ENCODE measurements at places on chromosomes 2 and 18. TPM values are rescaled to one million over a fixed set of nuclear protein-coding genes. Genes with fewer than 3 reads are reported as not detected.
A peak's percentile ranks its signal among the peaks of the same experiment; 100 is the strongest.

Gene ACTG2
- not detected for polyA plus RNA-seq

Gene IGFBP5
- not detected for polyA plus RNA-seq

Gene KLHL14
- polyA plus RNA-seq: not detected

Gene RAPGEF4
- not detected for polyA plus RNA-seq

Gene B3GNT7
- not detected for polyA plus RNA-seq

Gene CCT4
- 78.1 TPM for polyA plus RNA-seq

DNA sequence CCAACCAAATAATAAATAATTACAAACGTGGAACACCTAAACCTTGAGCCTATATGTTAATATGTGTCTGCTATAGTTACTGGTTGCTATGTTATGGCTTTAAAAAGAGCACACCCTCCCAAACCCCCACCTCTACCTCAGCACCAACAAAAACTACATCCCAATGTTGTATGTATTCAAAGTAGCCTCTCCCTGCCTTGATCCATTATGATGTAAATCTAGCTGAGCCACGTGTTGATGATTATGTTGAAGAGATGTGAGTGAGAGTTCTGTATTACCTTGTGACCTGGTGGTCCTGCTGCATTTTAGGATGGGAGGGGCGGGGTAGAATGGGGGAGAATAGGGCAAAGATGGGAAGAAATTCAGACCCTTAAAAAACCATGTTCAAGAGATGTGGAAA is 4.8 kb downstream of the MFSD6 start:
- no peak for DNase-seq
- H3K36me3 ChIP-seq: no peaks in the 10 kb centered on the region
- no peaks in the 10 kb centered on the region for H3K27me3 ChIP-seq
- peaks cover 36% of the 10 kb centered on the region for H3K4me1 ChIP-seq
- no peak overlapping the region for H3K4me3 ChIP-seq

GRCh38 chr2:239015218-239015900 is 167.5 kb downstream of the TWIST2 start:
- no peak for DNase-seq
- no peaks in the 10 kb centered on the region for H3K36me3 ChIP-seq
- no peaks in the 10 kb centered on the region for H3K4me1 ChIP-seq
- H3K27me3 ChIP-seq: no peaks in the 10 kb centered on the region
- H3K27ac ChIP-seq: no peak overlapping the region

- no peak overlapping the region for H3K4me3 ChIP-seq
- H3K27me3 ChIP-seq: no peaks in the 10 kb centered on the region
- no peaks in the 10 kb centered on the region for H3K4me1 ChIP-seq
These were observed 86.3 kb downstream of the PTPN4 start for GRCh38 chr2:119846021-119846420.

DNA sequence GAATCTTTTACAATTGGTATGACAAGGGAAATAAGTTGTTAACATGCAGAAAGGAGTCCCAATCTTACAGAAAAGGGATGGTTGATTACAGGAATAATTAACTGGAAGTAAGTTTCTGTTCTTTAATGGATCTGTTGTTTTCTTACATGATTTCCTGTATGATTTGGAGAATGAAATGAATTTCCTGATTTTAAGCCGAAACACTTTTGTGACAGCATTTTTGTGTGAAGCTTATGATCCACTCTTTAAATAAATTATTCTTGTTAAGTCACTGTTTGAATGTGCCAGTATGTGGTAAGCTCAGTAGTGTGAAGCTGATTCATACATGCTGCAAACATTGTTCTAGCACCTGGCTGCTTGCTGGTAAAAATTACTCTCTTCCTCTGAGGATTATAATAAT is 516.2 kb downstream of the DCDC2C start:
- H3K27me3 ChIP-seq: no peaks in the 10 kb centered on the region
- no peak for DNase-seq
- no peak overlapping the region for H3K4me3 ChIP-seq

DNA sequence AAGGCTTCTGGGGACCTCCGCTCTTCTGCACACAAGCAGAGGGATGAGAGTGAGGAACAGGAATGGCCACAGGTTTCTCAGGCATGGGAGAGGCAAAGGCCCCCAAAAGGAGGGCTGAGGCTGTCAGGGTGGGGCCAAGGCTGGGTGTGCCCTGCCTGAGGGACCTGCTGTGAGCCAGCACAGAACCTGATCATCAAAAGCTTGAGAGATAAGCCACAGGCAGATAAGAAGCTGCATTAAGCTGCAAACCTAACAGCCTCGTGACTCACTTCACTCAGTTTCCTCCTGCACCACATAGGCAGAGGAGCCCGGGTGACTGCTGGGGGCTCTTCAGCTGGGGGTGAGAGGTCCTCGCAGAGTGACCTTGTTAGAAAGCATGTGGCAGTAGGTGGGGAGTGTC is 64.5 kb upstream of the LAPTM4A start:
- H3K27ac ChIP-seq: no peak overlapping the region
- H3K27me3 ChIP-seq: no peaks in the 10 kb centered on the region
- no peak overlapping the region for H3K4me3 ChIP-seq
- DNase-seq: no peak
- no peaks in the 10 kb centered on the region for H3K4me1 ChIP-seq
- no peaks in the 10 kb centered on the region for H3K36me3 ChIP-seq

GRCh38 chr2:140624200-140624599 is 1506.6 kb downstream of the LRP1B start:
- no peak overlapping the region for H3K4me3 ChIP-seq
- no peaks in the 10 kb centered on the region for H3K27me3 ChIP-seq
- DNase-seq: no peak
- no peak overlapping the region for H3K27ac ChIP-seq

GRCh38 chr18:58800582-58800981 is 64.1 kb upstream of the ZNF532 start:
- no peaks in the 10 kb centered on the region for H3K36me3 ChIP-seq
- no peak for DNase-seq
- H3K4me1 ChIP-seq: no peaks in the 10 kb centered on the region
- no peak overlapping the region for H3K27ac ChIP-seq
- no peaks in the 10 kb centered on the region for H3K27me3 ChIP-seq

DNA sequence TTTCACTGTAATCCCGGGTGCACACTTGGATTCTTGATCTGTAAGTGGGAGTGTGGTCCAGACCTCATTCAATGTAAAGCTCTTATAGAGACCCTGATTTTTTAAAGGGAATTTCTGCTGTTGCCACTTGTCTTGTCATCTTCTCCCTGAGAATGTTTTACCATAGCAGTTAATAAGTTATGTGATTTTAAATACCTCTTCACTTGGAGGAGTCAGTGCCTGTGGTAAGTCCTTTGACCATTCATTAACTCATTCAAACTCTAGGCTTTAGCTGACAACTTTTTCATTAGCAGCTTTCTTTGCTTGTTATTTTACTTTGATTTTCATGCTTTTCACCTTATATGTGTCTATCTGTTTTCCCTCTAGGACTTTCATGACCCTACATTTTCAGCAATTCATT is 51.3 kb downstream of the FMNL2 start:
- no peak overlapping the region for H3K4me3 ChIP-seq
- H3K27me3 ChIP-seq: no peaks in the 10 kb centered on the region
- DNase-seq: no peak
- H3K4me1 ChIP-seq: no peaks in the 10 kb centered on the region
- no peak overlapping the region for H3K27ac ChIP-seq

- no peak overlapping the region for H3K4me3 ChIP-seq
- H3K4me1 ChIP-seq: peaks cover 8% of the 10 kb centered on the region
- H3K27me3 ChIP-seq: no peaks in the 10 kb centered on the region
- H3K36me3 ChIP-seq: no peaks in the 10 kb centered on the region
- H3K27ac ChIP-seq: no peak overlapping the region
These were observed 8.0 kb downstream of the SNED1 start for GRCh38 chr2:241006412-241006811.

DNA sequence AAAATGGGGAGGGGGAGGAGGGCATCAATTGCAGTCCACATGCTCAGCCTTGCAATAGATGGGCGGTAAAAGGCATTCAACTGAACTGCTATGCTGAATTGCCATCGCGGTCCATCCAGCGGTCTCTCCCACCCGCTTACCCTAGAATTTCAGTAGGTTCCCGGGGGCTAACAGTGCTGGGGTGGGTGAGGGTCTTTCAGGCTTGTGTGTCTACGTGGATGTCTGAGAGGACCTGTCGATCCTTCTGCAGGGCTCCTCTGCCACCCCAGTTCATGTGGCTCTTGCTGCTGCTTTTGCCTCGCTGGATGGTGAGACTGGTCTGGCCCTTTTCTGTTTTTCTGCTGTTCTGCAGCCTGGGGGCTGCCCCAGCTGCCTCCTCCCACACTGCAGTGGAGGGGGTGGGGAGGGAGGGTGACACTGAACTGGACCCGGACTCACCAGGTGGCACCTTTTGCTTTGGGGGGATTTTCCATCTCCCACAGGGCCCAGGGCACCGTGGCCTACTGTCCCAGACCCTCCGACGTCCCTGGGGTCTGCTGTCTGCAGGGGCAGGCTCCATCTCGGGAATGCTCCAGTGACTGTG is 14.1 kb downstream of the ACKR3 start:
- H3K4me1 ChIP-seq: no peaks in the 10 kb centered on the region
- no peak overlapping the region for H3K4me3 ChIP-seq
- no peaks in the 10 kb centered on the region for H3K27me3 ChIP-seq
- peaks cover 5% of the 10 kb centered on the region for H3K36me3 ChIP-seq
- no peak for DNase-seq

DNA sequence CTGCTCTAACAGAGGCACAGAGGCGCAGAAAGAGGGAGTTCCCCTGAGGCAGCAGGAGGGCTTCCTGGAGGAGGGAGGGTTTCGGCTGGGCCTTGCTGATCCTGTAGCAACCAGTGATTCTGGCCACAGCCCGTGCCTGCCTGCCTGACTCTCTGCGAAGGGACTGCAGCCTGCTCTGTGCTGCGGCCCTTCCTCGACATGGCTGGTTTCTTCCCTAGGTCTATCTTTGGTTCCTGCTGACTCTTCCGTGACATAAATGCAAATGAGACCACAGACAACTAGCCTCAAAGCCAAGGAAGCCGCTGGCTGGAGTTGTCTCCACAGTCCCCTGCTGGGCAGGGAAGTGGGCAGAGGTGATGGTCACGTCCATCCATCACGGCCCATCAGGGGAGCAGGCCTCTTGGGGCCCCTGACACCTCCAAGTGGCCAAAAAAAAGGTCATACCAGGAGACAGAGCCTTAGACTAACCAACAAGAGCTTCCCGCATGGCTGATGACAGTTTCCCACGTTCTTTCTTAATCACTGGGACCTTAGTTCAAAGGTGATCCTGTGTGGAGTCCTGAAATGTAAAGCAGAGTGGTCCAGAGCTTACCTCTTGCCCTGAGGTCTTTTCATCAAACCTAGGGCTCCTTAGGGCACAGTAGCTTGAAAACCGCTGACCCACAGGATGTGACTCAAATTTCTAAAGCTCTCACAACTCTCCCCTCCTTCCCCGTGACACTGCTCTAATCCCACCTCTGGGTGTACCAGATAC is 55.3 kb downstream of the HS1BP3 start:
- H3K36me3 ChIP-seq: no peaks in the 10 kb centered on the region
- H3K27ac ChIP-seq: peak overlapping the region; percentile 42
- H3K4me1 ChIP-seq: peaks cover 55% of the 10 kb centered on the region
- H3K4me3 ChIP-seq: no peak overlapping the region
- H3K27me3 ChIP-seq: no peaks in the 10 kb centered on the region

DNA sequence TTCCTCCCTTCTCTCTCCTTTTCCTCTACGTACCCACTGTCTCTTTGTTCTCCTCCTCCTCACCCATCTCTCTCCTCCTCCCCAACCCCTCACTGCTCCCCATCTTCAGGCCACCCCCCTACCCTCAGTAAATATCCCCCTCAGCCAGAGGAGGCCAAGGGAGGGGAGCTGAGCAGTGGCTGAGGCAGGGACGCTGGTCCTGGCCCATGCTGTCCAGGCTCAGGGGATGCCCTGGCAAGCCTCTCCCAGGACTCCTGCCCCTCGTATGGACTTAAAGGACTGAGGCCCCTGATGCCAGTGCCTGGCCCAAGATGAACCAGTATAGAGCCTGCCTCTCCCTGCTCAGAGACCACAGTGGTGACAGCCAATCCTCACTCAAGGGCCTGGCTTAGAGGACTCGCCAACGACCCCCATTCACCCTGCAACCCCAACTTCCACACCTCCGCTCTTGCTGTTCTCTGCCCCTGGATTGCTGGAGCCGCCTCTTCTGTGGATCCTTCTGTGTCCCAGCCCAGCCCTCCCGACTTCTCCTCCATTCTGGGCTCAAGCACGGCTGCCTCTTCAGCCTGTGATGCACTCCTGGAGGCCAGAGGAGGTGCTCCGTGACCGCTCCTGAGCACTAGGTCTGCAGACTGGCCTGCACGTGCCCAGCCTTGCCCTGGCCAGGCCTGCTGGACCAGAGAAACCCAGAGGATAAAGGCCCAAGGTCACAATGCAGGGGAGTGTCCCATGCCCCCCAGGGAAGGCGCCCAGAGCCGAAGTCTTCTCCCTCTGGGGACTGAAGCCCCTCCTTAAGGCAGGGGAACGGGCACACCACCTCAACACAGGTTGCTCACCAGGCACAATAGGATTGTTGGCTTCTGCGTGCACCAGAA is 9.5 kb upstream of the DUSP2 start:
- H3K36me3 ChIP-seq: no peaks in the 10 kb centered on the region
- peaks cover 21% of the 10 kb centered on the region for H3K4me1 ChIP-seq
- no peaks in the 10 kb centered on the region for H3K27me3 ChIP-seq
- DNase-seq: no peak

DNA sequence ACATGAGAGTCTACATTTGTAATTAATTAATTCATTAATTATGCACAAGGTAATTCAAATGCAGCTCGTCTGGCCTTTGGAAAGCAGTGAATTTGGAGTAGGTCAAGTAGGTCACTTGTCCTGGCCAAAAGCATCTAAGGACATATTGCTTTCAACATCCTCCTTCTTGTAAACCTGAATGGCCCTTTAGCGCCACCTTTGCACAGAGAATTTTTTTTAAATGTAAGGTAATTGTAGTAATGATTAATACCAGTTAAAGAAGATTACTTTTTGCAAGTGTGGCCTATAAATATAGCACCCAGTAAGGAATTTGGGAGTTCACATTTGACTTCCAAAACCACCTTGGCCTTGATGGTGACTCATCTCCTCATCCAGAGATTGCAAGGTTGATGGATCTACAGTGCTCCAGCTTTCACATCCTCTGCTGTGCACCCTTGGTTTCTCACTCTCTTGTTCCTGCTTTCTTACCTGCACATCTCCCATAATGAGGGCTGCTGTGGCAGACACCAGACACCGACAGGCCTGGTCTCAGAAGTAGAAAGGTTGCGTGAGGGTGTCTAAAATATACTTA is 481.7 kb downstream of the TGIF1 start:
- H3K27ac ChIP-seq: no peak overlapping the region
- no peak for DNase-seq
- no peaks in the 10 kb centered on the region for H3K36me3 ChIP-seq
- H3K4me1 ChIP-seq: no peaks in the 10 kb centered on the region
- H3K4me3 ChIP-seq: no peak overlapping the region
- H3K27me3 ChIP-seq: no peaks in the 10 kb centered on the region

DNA sequence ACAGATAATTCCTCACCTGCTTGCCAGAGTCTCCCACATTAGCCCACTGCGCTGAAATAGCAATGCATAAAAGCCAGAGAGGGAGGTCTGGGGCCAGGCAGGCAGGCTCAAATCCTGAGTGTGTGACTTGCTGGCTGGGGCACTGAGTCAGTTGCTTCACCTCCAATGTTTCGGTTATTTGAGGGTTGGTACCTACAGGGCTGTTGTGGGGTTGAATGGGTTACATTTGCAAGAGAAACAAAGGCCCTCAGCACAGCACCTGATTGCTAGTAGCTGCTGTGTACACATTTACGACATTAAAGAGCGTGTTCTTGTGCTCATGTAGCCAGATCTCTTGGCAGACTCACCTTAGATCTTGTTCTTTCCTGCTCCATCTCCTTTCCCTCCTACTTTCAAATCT is 34.1 kb upstream of the FAM110C start:
- no peaks in the 10 kb centered on the region for H3K36me3 ChIP-seq
- no peak for DNase-seq
- H3K4me1 ChIP-seq: no peaks in the 10 kb centered on the region
- H3K27ac ChIP-seq: no peak overlapping the region

- H3K27me3 ChIP-seq: peaks cover 12% of the 10 kb centered on the region
- no peaks in the 10 kb centered on the region for H3K4me1 ChIP-seq
- no peak for DNase-seq
- H3K36me3 ChIP-seq: no peaks in the 10 kb centered on the region
- H3K27ac ChIP-seq: no peak overlapping the region
- no peak overlapping the region for H3K4me3 ChIP-seq
These were observed 40.8 kb downstream of the CHN1 start for GRCh38 chr2:174964404-174964803.
